ENCODE measurements at places on chromosomes 16 and 17.
A peak's percentile ranks its signal among the peaks of the same experiment; 100 is the strongest.

DNA sequence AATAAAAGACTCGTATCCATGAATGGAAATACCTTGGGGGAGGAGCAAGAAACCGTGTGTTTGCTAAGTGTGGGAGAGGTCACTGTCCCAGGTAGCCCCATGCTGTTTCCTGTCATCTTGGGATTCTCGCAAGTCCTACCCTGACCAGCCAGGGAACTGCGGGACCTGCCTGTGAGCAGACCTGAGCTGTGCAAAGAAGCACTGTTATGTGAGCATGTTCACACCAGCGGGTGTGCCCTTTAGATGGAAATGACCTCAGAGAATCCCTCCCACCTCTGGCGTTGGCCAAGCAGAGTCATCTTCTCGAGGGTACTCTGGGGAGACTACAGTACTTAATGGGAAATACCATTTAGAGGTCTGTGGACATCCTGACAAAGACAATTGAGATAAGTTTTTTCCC lies 127.0 kb upstream of the MON1B start:
- no peak for DNase-seq

DNA sequence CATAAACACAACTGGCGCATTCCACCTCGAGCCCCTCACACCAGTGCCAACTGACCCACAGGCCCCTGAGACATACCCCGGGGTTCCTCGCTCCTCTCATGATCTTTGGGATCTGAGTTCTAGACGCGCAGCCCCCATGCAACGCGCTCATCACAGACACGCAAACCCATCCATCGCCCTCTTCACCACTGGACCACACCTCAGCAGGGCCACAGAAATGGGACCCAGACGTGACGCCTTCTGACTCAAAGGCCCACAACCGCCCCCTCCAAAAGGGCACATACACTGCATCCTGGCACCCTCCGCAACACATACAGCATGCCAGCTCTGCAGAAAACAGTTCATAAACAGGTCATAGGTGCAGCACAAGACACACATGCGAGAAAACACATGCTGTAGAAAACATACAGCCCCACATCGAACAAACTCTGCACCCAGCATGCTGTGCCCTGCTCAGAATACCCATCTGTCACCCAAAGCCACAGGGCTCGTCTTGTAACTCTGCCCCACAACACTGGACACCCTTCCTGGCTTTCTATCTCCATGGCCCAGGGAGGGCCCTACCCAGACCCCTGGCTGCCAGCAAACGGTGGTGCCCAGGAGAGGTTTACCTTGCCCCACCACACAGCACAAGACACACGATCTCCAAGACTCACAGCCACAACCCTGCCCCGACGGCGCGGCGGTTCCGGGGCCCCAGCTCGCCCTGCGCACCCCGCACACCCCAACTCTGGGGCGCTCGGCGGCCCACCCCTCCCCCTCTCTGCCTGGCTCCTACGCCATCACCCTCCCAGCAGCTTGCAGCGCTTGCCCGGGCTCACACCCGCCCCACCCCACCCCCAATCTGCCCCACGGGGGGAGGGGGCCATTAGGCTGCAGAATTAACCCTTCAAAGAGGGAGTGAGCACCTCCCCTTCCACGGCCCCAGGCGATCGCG lies 887 bp downstream of the ZBTB4 start:
- DNase-seq = peak; percentile 40

GRCh38 chr17:5804251-5804650 lies 219.9 kb upstream of the NLRP1 start:
- DNase-seq = no peak

GRCh38 chr17:68378268-68379176 lies 78.8 kb downstream of the WIPI1 start:
- peak; percentile 72 for DNase-seq

- DNase-seq = peak; percentile 65
Measured at GRCh38 chr16:65445313-65446260, 323.7 kb upstream of the CDH11 start.

- no peak for DNase-seq
Measured at GRCh38 chr17:79433379-79433778, 177.5 kb downstream of the RBFOX3 start.

GRCh38 chr17:47253541-47254402 lies at the start of gene ITGB3:
Gene ITGB3, plus strand, starts transcription at chr17:47253827. Its CDS starts 35 bp downstream, at chr17:47253862.
- peak; percentile 79 for DNase-seq

GRCh38 chr16:3246876-3247275 lies 9.6 kb downstream of the MEFV start:
- no peak for DNase-seq

All from fibroblast of skin of right biceps (primary cell).